ENCODE measurements at places on chromosomes 7 and 10.

GRCh38 chr7:92178928-92179924 is at the start of gene LRRD1:
Gene LRRD1 (minus strand): TSS chr7:92179142. CDS start chr7:92165202, 13,940 bp downstream.
- peak; percentile 89 for DNase-seq

DNA sequence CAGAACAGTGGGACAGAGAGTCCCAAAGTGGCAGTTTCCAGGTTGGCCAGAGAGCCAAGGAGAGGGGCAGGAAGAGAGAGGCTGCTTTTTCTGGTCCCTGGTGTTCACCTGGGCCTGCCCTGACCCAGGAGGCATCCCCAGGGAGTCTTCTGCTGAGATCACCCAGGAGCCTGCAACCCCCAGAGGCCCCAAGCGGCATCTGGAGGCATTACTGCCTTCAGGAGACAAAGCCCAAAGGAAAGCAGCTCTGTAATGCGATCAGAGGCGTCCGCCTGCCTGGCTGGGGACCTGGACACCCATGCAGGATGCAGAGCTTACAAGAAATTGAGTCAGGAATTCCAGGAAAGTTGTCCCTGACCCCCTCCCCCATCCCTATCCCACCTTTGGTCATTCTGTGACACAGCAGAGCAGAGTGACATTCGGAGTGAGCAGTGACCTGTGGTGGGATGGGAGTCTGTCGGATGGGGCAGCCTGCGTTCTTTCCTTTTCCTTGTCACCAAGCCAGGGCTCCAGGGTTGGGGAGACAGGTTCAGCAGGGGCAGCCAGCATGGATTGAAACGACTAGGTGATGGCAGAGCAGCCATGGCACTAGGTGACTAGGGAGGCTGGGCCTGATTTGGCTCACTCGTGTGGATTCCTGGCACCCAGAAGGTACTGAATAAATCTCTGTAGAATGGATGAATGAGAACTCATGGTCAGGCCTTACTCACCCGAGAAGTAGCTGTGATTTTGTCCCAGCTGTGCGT is 10.4 kb downstream of the UNC5B start:
- DNase-seq = no peak

- no peak for DNase-seq
These were observed 167.0 kb upstream of the PPP1R3A start for GRCh38 chr7:114085592-114086501.

DNA sequence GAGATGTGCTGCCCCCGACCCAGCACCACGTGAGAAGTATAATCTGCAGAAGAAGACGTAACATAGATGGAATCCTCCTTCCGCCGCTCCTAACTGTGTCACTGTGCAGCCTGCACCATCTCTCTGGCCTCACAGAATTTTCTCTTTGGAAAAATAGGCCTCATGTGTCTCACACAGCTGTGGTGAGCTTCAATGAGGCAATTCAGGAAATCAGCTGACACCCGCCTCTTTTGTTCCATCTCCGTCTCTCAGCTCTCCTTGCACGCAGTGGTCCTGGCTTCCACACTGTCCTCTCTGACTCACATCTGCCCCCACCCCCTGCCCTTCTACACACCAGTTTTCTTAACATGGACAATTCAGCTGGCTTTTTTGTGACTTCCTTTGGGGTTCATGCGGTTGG is 7.2 kb downstream of the C10orf90 start:
- no peak for DNase-seq

DNA sequence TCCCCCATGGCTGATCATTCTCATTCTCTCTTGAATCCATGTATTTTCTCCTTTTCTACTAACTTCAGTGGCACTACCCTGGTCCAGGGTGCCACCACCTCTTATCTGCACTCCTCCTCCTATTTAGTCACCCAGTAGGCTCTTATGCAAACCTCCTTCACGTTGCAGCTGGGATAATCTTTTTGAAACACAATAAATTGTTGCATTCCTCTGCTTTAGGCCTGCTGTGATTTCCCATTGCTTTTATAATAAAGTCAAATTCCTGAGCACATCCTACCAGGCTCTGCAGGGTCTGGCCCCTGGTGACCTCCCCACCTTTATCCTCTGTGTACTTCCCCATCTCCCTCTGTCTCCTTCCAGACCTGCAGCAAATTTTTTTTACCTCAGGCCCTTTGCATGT is 112.7 kb upstream of the KIAA1217 start:
- DNase-seq = no peak

DNA sequence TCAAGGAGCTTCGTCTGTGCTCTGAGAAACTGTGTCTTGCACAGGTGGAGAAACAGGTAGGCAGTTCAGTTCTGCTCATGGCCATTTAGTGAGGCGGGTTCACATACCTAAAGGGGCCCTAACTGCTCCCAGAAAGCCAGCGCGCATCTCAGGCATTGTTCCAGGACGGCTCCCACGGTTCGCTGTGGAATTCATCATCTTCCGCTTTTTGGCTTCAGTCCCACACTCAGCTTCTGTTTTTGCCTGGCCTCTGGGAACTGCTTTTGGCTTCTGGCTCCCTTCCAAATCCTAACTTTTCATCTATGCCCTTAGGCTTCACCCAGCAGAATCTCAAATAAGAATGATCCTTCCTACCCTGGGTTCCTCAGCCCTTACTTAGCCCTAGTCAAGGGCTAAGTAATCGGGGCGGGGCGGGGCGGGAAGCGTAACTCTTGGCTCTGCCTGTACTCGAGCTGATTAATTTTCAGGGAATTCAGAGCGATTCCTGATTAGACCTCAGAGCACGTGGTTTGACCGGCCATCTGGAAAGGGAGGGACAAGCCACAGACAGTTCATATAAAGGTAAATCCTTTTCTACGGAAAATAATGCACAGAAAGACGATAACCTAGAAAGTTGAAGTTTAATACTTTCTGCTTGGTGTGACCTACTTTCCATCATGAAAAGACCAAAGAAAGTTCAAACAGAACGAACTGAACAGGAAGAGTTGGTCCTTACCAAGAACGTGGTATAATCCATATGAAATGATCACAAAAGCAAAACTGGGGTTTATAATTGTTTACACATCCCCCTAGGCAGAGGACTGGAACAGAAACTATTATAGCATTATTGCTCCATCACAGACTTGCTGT is 105.7 kb downstream of the ST8SIA6 start:
- no peak for DNase-seq

DNA sequence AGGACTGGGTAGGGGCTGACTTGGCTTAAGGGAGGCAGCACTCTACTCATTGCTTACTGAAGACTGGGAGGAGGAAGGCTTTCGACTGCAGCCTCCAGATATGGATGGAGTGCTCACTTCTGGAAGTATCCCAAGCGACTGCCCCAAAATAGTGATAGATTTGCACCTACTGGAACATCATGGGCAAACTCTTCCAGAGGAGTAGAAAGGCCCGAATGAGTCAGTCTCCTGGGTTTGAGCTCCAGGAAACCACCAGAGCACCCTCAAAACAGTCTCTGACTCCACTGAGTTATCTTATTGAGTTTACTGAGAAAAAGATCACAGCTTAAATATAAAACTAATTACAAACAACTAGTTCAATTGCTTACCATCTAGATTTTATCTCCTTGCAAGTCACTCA is 37.2 kb upstream of the PDLIM1 start:
- no peak for DNase-seq

GRCh38 chr7:106486331-106486730 is 174.6 kb downstream of the CCDC71L start:
- DNase-seq = no peak

DNA sequence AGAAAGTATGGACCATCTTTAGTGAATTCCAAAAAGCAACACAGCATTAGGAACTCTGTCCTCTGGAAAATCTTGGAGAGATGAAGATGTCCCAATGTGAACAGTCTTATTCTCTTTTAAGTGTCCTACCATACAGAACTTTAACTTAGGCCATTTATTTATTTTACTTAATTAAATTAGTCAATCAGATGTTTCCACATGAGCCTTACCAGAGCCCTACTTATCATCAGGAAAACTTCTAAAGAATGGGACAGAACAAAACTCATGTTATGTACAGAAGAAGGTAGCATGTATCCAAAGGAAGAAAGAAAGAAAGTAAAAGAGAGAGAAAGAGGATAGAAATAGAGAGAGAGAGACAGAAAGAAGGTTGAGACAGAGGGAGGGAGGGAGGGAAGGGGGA is 276.4 kb downstream of the ETV1 start:
- no peak for DNase-seq

DNA sequence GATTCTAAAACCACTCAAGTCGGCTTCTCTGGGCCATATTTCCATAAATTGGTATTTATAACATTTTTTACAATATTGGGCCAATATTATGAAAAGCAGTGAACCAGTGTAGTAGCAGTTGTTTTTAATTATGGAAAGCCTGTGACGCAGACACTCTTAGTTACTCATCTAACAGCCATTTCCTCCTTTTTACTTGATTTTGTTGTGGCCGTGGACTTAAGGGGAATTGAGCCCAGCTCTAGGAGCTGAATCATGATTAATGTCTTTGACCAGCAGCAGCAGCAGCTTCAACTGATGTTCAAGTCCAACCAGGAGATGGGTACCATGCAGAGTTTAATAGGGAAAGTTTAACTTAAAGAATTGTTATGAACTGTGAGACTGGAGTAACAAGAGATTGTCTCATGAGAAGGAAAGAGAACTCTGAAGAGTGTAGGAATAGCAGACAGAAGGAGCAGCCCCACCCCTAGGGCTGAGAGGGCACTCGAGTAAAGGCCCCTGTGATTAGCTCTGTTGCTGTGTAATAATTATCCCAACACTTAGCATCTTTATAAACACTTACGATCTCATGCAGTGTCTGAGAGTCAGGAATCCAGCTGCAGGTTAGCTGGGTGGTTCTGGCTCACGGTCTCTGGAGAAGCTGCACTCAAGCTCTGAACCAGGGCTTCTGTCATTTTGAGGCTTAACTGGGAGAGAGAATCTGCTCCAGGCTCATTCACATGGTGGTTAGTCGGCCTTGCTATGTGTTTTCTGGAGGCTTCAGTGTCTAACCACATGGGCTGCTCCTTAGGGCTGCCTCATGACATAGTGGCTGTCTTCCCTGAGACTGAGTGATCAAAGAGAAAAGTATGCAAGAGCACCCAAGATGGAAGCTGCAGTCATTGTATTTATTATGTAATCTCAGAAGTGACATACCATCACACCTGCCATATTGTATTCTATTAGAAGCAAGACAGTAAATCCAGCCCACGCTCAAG is 4.6 kb downstream of the LANCL2 start:
- DNase-seq = no peak

- DNase-seq = no peak
These were observed 6.0 kb downstream of the RGS10 start for GRCh38 chr10:119536508-119537025.

DNA sequence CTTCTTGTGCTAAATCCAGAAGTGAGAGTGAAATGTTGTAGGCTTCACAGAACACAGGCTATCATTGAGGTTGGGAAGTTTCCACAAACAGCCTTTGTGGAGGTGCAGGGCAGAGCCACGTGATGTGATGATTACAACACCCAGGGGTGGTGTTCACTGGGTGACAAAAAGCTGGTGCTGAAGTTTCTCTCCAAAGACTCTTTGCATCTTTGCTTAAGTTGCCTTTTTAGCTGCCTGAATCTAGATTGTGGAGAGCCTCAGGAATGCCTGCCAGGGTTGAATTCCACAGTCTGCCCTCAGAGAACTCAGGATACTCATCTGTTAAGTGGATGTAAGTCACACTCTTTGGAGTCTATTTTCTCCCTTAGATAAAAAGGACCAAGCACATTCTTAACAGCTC is 56.3 kb downstream of the PLXNA4 start:
- no peak for DNase-seq

DNA sequence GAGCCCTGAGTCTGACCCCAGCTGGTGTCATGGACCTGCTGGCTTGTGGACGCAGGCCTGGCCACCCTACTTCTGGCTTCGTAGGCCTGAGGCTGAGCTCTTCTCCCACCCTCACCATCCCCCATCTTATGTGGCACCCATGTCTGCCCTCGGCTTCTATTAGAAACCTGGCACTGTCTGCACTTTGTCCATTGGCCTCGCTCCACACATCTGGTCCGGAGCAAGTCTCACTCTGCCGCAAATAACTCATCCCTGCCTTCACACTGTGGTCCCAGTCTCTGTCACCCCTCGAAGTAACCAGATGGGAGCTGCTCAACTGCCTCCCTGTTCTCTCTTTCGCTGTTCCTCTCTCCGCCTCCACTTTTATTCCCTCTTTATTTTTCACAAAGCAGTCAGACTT is 78.6 kb downstream of the TRRAP start:
- DNase-seq = no peak

DNA sequence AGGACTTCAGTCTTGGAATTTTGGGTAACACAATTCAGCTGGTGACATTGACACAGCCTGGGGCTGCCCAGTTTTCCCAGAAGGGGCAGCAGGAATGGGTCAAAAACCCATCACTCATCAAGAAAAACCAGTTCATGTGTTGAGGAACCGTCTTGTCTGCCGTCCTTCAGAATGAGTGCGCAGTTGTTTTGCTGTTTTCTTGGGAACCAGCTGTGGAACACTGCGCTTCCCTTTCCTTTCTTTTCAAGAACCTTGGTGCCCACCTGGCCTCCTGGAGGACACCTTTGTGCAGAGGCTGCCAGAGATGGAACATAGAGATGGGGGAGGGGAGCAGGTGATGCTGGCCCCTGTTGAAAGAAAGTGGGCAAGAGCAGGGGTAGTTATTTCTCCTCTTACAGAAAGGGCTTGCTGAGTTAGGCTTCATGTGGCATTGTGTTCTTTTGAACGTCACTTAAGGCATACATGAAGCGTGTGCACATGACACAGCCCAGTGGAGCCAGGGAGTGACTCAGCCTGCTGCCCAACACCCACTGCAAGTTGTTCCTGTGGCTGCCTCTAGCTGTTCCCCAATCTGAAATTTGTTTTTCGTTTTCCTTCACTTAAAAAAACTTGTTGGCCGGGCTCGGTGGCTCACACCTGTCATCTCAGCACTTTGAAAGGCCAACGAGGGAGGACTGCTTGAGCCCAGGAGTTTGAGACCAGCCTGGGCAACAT is 87.4 kb upstream of the TNS3 start:
- no peak for DNase-seq

GRCh38 chr7:127891854-127892438 is 139.3 kb downstream of the LRRC4 start:
- no peak for DNase-seq

DNA sequence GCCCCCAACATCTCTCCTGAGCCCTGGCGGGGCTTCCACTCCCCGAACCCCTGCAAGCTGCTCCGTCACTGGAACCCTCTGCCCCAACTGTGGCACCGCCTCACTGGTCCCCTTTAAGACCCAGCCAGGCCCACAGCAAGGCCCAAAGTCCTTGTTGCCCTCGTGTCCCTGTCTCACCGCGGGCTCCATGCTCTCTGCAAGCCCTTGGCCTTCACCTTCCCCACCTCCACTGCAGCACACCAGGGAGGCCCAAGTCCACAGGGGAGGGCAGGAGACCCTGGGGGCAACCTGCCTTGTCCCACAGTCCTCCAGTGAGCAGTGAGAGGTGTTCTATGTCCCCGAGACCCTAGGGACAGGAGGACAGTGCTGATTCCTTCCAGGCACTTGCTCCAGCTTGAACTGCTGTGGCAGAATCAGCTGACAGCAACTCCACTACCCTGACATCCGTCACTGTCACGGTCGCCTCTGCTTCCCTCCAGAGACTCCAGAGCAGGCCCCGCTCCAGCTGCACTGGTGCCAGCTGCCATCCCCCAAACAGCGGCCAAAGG is 105.3 kb downstream of the CYTH3 start:
- no peak for DNase-seq

DNA sequence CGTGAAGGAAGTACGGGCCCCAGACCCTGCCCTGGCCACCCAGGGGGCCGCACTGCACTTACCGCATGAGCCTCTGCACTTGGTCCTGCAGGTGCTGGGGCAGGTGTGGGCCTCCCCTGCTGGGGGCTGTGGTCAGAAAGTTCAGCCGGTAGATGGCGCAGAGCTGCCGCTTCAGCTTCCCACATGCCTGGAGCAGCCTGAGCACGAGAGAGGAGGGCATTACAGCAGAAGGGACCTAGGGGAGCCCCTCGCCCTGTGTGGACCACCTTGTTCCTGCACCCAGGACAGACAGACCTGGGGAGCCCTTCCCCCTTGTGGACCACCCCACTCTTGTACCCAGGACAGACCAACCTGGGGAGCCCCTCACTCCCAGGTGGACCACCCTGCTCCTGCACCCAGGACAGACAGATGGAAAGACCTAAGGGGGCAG is 8.7 kb upstream of the PYROXD2 start:
- DNase-seq = no peak

Measured in stimulated activated CD4-positive, alpha-beta T cell treated with anti-CD3 and anti-CD28 coated beads, Interleukin-1b, Interleukin-23, amount 100 ng/mL, for 4 hours (primary cell).